ENCODE measurements at places on chromosomes 13 and 19.

DNA sequence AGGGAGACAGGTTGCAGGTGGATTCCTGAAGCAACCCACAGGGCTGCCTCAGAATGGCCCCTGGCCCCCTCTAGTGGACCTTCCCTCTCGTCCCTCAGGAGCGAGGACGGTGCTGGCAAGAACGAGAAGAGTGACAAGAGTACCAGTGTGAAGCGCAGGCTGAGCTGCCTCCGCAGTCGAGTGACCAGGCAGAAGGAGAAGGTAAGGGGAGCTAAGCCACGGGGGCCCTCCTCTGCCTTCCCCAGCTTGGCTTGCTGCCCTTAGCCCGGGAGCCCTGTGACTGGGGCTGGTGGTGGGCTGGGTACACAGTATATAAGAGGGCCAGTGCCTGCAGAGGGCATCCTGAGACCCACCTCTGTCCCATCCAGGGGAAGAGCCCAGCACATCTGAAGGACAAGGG lies 34.0 kb downstream of the ARHGEF18 start:
- DNase-seq = no peak

DNA sequence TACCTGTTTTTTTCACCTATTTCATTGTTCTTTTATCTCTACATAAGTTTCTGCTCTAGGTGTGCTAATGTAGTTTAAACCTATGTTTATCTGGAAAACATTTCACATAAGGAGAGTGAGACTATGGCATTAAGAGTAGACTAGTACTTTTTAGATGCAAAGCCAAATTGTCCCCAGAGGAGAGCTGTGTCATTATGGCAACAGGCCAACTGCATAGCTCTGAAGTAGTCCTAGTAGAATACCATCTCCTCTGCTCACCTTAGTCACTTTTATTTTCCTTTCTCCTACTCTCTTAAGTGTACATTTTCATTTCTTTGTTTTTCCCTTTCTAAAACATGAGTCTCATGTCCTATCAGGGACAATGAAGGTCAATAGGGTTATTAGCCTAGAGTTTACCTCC lies 123.1 kb downstream of the ITGBL1 start:
- DNase-seq = no peak

DNA sequence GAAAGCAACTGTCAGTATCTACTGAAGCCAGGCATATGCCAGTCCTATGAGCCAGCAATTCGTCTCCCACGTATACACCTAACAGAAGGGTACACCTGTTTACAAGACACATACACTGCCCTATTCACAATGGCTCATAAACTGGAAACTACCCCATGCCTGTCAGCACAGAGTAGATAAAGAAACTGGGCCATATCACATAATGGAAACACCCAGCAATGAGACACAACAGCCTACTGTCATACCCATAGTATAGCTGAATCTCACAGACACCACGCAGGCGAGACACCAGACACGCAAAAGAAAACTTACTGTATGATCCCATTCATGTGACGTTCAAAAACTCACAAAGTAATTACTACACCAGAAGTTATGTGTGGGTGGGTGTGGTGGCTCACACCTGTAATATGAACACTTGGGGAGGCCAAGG lies 15.7 kb downstream of the NOSIP start:
- DNase-seq = no peak

DNA sequence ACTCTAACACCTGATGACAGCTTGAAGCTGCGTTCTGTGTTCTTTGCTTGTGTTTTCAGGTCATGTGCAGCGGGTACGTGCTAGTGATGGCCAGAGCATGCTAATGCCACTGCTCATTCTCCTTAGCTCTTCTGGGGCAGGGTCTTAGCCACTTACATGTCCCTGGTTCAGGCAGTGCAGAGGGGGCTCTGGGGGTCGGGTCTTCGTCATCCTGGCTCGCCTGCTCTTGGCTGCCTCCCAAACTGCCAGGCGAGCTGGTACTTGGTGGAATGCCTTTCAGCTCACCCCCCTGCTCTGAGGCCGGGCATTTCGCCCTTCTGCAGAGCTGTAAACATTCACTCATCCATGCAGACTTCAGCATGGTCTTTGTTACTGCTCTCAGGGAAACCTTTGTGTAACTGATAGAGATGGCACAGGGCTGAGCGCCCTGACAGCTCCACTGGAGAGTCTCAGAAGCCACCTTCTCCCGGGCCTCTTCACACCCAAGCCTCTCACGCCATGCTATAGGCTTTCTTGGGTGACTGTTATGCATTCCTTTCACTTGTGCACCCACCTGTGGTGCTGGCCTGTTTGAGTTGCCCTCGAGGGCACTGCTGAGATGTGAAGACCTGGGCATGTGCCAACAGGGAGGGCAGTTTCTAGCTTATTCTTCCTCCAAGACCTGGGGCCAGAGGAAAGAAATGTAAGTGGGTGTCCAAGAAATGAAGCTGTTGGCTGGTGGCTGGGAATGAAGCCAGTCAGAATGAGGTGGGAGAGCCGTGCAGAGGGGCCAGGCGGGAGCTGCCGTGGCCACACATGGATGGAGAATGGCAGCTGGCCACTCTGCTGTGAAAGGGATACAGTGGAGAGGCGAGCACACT lies 24.4 kb downstream of the FAM124A start:
- DNase-seq = no peak

GRCh38 chr13:78022164-78022877 lies 103.7 kb upstream of the EDNRB start:
- no peak for DNase-seq

GRCh38 chr19:33476151-33476707 lies 45.4 kb downstream of the PEPD start:
- no peak for DNase-seq

GRCh38 chr19:10742476-10742875 lies 24.6 kb downstream of the DNM2 start:
- no peak for DNase-seq

DNA sequence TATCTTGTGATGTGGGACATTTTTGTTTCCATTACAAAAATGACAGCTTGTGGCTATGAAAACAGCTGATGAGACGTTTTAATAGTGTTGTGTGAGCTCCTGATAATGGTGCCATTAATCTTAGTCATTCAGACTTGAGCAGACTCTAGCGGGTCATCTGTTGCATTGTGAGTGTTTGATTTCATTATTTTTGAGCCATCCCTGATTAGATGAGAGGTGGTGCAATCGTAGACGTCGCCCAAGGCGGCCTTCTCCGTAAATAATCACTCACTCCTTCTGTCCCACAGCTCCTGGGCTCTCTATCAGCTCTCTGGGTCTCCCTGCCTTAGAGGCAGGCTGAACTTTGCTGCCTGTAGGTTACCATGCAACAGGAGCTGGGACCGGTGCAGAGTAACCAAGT lies 528.0 kb upstream of the SGCG start:
- DNase-seq = no peak

DNA sequence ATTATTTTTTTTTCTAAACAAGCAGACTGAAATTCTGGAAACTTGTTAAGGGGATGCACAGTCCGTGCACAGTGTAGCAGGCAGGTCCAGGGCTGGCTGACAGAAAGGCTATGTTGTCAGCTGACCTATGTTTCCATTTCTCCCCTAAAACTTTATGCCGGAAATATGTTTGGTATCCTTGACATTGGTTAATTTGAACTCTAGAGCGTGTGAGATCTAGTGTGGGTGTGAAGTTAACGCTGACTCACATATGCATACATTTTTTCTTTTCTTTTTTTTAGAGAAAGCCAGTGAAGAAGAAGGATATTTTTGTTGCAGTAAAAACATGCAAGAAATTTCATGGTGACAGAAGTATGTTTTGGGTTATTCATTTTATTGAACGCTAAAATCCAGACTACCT lies 76.6 kb downstream of the B3GLCT start:
- DNase-seq = no peak

GRCh38 chr13:113224486-113224885 lies 15.1 kb downstream of the CUL4A start:
- DNase-seq = no peak

Data from SHP77 treated with DMSO at 0.1 percent for 48 hours (cell line).